Fibroblast of villous mesenchyme (primary cell): ENCODE measurements at places on chromosomes 2 and 18.

- peak; percentile 74 for DNase-seq
These were observed 50.5 kb downstream of the IMPA2 start for GRCh38 chr18:12031846-12032245.

DNA sequence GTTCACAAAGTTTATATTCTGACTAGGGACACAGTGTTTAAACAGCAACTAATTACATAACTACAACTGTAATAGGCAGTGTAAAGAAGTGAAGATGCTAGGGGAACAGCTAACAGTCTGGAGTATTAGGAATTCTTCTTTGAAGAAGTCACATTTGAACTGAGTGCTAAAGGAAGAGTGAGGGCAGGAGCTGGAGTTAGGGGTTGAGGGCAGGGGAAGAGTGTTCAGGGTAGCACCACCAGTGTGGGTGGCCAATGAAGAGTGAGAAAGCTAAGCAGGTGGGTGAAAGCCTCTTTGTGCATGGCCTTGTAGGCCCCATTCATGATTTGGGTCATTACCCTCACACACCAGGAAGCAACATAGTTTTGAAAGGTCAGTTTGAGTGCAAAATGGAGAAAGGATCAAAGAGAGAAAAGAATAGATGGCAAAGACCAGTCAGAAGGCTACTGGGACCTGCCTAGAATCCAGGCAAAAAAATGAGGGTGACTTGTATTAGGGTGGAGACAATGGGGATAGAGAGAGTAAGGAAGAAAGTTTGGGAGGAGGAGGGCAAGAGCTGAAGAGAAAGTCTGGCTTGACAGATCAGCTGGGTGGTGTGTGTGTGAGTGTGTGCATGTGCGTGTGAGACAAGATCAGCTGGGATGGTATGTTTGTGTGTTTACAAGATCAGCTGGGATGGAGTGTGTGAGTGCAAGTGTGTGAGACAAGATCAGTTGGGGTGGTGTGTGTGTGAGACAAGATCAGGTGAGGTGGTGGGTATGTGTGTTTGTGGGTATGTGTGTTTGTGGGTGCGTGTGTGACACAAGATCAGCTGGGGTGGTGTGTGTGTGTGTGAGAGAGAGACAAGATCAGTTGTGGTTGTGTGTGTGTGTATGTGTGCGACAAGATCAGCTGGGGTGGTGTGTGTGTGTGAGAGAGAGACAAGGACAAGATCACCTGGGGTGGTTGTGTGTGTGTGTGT is 43.6 kb upstream of the AGPS start:
- no peak for DNase-seq

DNA sequence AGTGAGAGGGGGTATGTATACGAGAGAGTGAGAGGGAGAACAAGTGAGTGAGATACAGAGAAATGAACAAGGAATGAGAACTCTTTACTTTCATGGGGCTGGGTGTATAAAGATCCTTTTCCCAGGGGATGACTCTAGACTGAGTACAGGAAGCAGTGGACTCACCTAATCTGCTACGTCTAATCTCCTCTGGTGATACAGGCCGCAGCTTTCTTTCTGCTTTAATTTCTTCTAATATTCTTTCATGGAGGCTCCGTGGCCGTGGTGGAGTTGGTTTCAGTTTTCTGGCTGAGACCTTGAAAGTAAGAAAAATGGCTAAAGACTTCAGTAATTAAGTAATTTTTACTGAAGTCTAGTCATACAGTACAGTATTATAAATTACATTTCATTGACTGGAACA is 85.2 kb downstream of the PRELID3A start:
- no peak for DNase-seq

GRCh38 chr18:59145055-59145454 is 5.4 kb downstream of the SEC11C start:
- DNase-seq = no peak
